ENCODE measurements at places on chromosomes 12 and 14. TPM values are rescaled to one million over a fixed set of nuclear protein-coding genes. Genes with fewer than 3 reads are reported as not detected.

GRCh38 chr12:107560899-107561285 is 124.7 kb upstream of the PWP1 start:
- ATAC-seq, result peak; percentile 49

RNASE7 gene
- total RNA-seq, result 2.7 TPM

SART3 gene
- 25.7 TPM for total RNA-seq

PKP2 gene
- 13.7 TPM for total RNA-seq

DNA sequence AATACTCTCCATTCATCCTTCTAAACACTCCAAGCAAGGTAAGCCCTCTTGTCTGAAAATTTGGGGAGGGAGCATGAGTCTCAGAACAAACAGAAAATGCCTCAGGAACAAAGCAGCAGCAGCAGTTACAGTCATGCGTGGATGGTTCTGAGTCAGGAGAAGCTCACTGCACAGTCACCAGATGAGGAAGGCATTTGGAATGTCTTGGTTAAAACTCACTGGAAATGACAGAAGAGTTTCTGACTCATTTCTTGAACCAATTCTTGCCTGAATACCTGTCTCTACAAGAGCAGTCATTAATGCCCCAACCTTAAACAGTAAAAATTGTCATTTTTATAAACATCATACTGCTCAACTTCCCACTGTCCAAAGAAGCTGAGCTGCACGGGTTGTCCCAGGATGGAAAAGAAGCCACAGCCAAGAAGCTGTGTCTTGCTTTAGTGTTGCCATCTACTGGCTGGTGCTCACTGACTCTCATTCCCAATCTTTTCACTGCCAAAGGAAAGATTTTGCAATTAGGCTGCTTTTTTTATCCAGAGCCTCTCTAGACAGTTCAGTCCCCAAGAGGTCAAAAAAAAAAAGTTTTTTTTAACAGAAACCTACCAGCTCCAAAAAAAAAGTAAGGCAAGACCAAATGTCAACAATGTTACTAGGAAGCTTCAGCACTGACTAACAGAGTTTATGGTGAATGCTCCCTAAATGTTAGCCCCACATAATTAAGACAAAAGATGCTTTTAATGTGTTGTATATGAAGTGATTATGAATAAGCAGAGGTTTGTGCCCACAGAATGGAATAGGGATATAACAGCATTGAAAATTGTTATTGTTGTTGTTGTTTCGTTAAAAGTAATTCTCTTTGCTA is 40.4 kb downstream of the KICS2 start:
- ATAC-seq, result peak; percentile 99

- ATAC-seq, result no peak
Measured at GRCh38 chr12:68227356-68227755, 1.7 kb upstream of the IL26 start.

GRCh38 chr12:89350630-89351488 is 1.4 kb downstream of the DUSP6 start:
- no peak for ATAC-seq
